ENCODE measurements at places on chromosomes 16 and 17.

- no peak for DNase-seq
Measured at GRCh38 chr17:81027038-81027437, 7.9 kb upstream of the BAIAP2 start.

DNA sequence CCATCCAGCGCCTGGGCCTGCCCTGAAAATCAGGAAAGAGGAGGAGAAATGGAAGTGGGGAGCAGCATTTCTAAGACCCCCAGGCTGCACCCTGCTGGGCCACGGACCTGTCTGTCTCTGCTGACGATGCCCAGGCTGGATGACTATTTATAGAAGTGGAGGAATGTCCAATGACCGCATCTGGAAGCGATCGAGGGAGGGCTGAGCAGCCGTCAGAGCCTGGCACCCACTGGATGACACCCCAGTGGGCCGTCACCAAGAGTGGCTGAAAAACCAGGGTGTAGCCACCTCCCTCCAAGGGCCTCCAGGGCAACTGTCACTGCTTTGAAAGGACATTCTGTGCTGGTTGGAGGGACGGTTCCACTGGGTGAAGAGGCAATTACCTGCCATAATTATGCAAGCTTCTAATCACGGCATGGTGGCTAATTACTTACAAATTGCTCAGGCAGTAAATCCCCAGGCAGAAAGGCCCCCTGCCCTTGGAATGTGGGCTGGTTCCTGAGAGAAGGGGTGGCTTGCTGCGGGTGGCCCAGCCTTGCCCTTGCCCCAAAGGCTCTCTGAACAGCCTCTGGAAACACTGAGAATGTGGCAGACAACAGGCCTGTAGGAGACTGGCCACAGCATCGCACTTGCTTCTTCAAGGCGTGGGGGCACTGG lies 332.1 kb downstream of the C16orf95 start:
- no peak for DNase-seq

DNA sequence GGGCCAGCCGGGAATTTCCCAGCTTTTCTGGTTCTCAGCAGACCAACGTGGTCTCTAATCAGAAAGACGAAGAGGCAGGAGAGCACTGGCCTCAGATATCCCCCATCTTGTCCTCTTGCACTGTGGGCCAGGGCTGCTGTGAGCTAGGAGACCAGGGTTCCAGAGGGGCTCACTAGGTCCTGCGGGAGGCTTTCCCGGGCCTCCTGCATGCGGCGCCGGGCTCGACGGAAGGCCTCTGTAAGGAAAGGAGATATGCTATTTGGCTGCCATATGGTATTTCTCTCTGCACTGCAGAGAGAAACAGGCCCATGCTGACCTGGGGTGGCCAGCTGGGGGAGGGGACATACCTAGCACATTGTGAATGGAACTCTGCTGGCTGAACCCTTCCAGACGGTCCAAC lies 13.1 kb downstream of the MKS1 start:
- DNase-seq: no peak

DNA sequence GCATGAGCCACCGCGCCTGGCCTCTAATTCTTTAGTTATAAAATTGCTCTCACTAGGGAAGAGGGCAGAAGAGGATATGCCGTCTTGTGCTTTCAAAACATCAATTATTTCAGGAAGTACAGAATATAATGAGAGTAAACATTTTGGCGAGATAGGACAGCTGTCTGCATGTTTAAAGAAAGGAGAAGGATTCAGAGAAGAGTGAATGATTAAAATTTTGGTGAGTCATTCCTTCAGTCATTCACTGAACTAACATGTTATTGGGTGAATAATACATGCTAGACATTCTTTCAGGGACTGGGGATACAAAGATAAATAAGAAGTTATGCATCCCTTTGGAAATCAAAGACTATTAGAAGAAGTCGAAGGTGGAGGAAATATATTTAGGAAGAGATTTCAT lies 590.3 kb upstream of the GOT2 start:
- DNase-seq: no peak

DNA sequence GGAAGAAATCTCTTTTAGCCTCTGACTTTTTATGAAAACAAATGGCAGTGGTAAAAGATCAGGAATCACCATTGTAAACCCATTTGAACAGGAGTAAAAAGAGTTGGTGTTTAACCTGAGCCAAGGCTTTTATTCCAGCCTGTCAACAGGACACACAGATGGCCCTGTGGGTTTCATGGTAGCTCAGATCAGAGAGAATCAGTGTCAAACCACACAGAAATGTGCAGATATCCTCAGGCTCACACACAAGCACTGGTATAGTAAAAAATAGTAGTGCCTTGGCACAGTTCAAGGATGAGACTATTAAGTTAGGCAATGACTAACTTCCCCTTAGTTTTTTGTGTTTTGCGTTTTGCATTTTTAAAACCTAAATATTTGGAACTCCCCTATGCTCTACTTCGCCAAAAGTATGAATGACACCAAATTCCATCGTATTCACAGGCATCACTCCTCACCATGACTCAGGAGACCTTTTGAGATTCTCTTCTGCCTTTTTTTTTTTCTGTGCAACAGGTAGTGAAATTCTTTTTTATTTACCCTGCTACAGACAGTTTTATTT lies 1200.0 kb downstream of the CDH11 start:
- no peak for DNase-seq

DNA sequence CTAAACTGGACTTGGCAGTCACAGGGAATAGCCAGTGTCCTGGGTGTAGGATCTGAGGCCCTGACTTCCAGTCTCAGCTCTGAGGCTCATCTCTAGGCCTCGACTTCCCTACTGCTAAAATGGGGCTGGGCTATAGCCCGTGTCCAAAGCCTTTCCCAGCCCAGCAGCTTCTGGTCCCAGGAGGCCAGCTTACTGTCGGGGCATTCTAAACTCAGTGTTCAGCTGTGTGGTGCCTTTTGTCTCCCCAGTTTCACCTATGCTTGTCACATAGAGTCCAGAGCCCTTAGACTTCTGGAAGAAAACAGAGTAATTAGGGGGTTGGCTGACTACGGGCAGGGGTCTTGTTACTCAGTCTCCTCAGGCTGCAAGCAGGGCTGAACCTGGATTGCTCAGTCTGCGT lies 94.8 kb downstream of the WSCD1 start:
- DNase-seq: no peak

GRCh38 chr17:42017866-42018200 lies 594 bp upstream of the DNAJC7 start:
- no peak for DNase-seq

GRCh38 chr16:69014811-69015210 lies 90.6 kb upstream of the HAS3 start:
- no peak for DNase-seq

GRCh38 chr16:72996291-72997062 lies 51.5 kb downstream of the ZFHX3 start:
- DNase-seq: no peak

- DNase-seq: peak; percentile 47
Measured at GRCh38 chr17:51120357-51120738, 320 bp downstream of the SPAG9 start.

- no peak for DNase-seq
Measured at GRCh38 chr17:75834928-75835653, 9.1 kb downstream of the UNC13D start.

DNA sequence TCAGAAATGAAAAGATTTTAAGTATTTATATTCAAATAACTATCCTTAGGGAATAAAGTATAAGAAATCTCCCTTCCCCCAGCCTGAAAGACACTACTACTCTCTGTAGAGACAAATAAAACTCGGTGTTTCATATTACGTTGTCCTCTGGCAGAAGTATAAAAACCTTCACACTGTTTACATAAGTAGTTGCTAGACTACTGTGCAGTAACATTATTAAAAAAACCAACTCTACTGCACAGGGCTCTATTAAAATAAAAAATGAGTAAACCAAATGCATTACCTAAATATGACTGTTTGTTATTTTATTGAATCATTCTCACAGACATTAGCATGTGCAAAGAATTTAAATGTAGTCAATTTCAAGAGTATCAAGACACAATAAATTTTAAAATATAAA lies 67.4 kb downstream of the MED13 start:
- no peak for DNase-seq

DNA sequence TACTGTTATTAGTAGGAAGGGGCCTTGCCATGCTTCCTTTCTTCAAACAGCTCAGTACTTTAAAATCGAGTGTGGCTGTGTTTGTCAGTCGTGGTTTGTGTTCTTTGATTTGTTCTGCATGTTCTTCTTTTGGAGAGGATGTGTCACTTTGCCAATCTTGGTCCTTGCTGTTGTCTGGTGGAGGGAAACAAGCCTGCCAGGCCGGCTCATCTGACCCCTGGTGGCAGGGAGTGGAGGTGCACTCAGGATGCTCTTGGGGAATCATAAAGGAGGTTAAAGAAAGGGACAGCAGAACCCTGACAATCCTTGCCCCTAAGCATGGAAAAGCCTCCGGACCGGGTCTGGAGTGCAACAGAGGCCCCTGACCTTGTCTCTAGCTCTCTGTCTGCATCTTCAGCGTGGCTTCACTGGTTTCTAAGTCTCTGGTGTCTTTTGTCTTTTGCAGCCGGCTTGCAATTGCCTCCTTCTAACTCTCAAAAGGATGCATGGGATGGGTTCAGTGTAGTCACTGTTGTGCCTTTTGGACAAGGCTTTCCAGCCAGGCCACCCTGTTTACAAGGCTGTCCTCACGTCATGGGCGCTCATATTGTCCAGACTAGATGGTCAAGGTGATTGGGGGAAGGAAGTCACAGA lies 135.8 kb downstream of the WWOX start:
- DNase-seq: peak; percentile 74

DNA sequence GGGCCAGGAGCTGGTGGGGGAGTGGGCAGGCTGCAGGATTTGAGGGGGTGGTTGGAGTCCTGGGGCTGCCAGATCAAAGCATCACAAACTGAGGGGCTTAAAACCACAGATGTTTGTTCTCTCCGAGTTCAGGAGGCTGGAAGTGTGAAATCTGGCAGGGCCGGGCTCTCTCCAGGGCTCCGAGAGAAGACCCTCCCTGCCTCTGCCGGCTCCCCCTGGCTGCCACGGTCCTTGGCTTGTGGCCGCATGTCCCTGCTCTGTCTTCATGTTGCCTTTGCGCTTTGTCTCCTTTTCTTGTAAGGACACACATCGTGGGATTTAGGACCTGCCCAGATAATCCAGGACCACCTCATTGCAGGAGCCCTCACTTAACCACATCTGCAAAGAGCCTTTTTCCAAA lies 139.8 kb upstream of the GSE1 start:
- no peak for DNase-seq

DNA sequence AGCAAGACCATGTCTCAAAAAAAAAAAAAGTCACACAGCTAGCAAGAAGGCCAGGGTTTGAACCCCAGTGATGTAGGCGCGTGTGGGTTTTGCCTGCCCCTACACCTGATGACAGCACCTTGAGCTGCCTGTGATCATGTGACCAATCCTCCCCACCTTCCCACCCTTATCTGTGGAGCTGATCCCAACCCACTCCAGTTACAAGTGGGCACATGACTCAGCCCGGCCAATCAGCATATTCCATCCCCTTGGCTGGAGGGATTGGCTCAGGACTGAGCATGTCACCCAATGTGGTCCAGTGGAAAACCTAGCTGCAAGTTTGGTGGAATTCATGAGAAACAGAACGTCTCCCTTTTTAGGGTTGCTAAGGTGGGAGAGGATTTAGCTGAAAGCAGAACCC lies 6.6 kb downstream of the TMEM114 start:
- DNase-seq: no peak

DNA sequence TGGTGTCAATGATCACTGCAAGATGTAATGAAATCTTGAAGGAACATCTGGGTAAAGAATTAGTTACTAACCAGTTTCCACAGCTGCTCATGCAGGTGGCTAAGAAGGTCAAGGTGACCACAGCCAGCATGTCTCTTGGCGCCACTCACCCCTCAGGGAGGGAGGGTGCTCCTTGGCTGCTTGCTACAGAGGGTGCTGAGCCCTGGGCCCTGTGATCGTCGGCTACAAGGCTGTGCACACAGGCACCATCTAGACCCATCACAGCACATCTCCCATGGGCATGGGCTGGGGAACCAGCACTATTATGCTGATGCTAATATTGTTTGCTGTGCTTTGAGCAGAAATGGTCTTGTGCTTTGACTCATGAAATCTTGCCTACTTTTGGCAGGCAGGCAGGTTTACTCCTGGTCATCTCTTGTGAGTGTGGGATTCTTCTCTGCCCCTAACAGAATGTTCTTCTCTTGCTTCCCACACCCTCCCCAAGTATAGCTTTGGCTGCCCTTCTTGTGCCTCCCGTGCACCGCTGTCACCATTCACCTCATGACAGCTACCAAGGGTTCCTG lies 36.4 kb downstream of the TXNDC11 start:
- DNase-seq: no peak

GRCh38 chr17:1413281-1413791 lies 13.3 kb upstream of the YWHAE start:
- no peak for DNase-seq

- DNase-seq: no peak
Measured at GRCh38 chr17:3835410-3836229, 10.4 kb downstream of the NCBP3 start.

Measured in activated CD4-positive, alpha-beta T cell treated with anti-CD3 and anti-CD28 coated beads, Interleukin-2, amount 50 U/mL, for 16 hours (primary cell).